ENCODE measurements at places on chromosomes 12 and 14.
A peak's percentile ranks its signal among the peaks of the same experiment; 100 is the strongest.

GRCh38 chr12:114221957-114222630, 183.8 kb downstream of the TBX5 start:
- no peak for DNase-seq

DNA sequence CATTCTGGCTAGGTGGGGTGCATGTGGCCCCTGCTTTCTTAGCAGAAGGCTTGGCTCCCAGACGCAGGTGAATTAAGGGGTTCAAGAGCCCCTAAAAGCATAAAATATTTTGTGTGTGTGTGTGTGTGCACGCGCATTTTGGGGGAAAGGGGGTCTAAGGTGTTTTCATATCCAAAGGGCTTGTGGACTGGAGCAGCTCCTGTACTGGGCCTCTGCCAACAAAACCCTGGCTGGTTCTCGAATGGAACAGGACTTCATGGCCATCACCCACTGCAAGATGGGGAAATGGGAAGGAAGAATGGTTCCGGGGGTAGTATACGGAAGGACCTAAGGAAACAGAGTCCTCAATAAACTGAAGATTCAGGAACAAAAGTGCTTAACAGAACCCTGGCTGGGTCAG, 3.9 kb upstream of the ATN1 start:
- no peak for DNase-seq

- DNase-seq = no peak
These were observed 200.2 kb upstream of the MYL2 start for GRCh38 chr12:111120578-111120977.

- no peak for DNase-seq
These were observed 8.1 kb upstream of the ADCY6 start for GRCh38 chr12:48796976-48797375.

DNA sequence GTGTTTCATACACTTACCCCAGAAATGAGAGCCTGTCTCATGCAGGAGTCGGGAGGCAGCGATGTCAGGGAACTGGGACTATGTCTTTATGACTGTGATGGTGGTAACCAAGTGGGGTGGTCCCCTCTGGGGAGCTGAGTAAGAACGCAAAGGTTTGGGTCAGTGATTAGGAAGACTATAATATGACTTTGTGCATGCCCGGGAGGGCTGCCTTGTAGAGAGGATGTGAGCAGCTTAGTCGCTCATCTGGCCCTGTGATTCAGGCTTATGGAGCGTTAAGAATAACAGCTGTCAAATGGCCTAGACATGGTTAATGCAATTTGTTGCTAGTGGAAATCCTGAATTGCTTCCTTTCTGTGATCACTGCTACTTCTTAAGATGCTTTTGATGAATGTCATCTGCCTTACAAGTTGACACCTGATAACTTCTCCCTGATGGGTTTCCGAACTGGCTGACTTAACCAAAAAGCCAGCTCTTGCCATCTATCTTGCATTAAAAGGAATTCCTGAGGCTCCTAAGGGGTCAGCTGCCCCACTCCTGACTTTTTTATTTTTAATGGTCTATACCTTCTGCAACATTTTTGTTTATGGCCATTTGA, 35.4 kb upstream of the AACS start:
- DNase-seq = no peak

DNA sequence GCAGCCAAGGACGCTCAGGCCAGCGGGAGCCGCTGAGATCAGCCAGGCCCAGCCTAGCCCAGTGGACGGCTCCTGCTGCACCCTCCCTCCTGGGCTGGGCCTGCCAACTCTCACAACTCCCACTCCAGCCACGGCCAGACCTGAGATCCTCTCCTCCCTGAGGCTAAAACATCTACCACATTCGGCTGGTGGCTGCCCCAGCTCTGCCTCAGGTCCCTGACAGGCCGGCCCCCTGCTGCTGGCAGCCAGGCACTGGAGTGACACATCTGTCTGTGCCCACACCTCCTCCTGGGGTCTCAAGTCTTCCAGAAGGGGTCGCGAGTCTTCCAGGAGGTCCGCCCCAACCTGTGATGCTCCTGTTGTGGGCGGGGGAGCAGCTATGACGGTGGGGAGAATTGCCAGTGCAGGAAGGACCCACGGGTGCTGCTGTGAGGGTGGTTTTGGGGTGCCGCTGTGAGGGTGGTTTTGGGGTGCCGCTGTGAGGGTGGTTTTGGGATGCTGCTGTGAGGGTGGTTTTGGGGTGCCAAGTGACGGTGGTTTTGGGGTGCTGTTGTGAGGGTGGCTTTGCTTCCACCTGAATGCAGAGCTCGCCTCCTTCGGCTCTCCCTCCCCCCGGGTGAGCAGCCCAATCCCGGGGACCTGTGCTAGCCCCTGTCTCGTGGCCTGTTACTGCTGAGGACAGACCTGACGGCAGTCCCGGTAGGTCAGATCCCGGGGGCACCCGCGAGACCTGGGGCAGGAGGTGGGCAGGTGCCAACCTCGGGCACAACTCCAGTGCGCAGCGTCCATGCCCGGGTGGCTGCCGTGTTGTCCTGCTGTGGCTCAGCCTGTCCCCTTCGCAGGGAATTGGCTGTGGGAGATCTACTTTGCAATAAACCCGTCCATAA, 27.5 kb upstream of the C14orf180 start:
- DNase-seq = no peak

- DNase-seq = no peak
These were observed 2.0 kb downstream of the SIX1 start for GRCh38 chr14:60647081-60647836.

DNA sequence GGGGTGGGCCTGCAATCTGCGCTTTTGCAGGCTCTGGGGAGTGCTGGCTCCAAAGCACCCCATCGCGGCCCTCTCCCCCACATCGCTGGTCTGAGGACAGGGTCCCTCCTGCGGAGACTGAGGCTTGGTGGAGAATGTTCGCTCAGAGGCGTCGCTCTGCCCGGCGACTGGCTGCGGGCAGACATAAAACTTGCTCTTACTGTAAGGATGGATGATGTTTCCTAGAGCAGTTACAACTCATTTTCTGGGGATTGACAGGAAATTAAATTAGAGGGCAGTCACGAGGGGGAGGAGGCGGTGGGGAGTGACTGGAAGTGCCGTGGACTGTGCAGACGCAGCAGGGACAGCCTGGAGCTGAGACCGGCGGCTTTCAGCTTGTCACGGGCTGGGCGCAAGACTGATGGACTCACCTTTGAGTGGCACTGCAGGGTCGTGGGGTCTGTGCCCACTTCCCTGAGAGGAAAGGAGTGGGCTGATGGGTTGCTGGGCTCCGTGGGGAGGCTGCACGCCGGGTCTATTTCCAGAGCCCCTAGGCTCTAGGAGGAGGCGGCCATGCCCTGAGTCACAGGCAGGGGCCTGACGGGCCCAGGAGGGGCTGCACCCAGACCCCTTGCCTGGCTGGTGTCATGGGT, 32.8 kb downstream of the NOC4L start:
- DNase-seq = no peak

- no peak for DNase-seq
These were observed 198.5 kb downstream of the SLC25A21 start for GRCh38 chr14:36973806-36974442.

- no peak for DNase-seq
These were observed 12.0 kb upstream of the TMTC1 start for GRCh38 chr12:29795715-29796114.

GRCh38 chr14:81371802-81372201, 28.3 kb downstream of the STON2 start:
- no peak for DNase-seq

- peak; percentile 85 for DNase-seq
These were observed at the start of gene MMP17 for GRCh38 chr12:131827961-131828534. TSS of gene MMP17 (plus strand) at chr12:131828393. CDS start at chr12:131828495, 102 bp downstream.

DNA sequence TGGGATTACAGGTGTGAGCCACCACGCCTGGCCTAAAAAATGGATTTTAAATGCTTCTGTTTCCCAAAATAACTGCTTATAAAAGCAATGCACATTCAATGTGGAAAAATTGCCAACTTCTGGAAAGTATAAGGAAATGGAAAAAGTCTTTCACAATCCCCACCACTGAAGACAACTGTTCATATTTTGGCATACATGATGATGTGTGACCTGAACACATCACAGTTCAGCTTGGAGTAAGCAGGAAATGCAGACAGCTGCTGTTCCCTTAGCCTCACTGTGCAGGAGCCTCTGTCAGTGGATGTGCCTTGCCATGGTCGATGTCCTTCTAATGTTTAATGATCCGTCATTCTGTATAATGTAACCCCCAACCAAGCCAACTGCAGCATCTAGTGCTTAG, 5.2 kb downstream of the MTERF2 start:
- no peak for DNase-seq

GRCh38 chr14:35196571-35196970, 74.2 kb downstream of the PRORP start:
- no peak for DNase-seq

DNA sequence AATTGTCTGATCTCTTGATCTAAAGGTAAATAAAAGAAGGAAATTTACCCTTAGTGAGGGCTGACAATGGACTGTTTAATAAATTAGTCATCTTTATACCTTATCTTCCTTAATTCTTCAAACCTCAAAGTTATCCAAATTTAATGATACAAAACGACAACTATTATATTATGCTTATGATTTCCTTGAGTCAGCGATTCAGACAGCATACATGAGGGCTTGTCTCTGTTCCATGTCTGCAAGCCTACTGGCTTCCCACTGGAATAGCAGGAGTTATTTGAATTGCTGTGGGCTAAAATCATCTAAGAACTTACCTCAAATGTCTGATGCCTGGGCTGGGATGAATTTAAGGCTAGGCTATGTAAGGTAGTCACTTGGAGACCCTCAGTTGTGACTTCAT, 197.2 kb upstream of the MDGA2 start:
- DNase-seq = peak; percentile 8

- DNase-seq = no peak
These were observed 7.5 kb downstream of the PTPN6 start for GRCh38 chr12:6958609-6959057.

GRCh38 chr12:47776471-47777143, 3.6 kb downstream of the SLC48A1 start:
- no peak for DNase-seq

GRCh38 chr14:76755610-76756370, 5.5 kb upstream of the VASH1 start:
- no peak for DNase-seq

DNA sequence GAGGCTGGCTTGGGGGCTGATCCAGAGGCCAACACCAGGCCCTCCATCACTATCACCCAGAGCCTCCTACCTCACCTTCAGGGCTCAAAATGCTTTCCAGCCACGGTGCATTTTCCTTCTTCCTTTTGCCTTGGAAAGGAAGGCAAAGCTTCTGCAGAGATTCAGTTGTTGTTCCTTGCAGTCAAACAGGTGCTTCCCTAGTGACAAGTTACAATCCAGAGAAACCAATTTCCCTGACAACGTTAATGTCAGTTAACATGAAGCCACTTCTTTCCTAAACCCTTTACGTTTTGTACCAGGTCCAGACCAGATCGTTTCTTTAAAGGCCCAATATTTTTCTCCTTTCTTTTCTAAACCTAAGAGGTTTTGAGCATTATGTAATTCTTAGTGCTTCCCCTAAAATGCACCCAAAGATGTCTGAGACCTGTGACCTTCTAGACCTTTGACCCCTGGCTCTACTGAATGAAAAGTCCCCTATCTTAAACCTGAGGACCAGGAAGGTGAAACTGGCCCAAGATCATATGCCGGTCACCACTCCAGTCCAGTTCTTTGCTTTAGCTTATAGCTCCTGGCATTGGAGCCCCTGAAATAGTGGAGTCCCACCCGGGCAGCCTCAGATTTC, 211.5 kb downstream of the SLC41A2 start:
- no peak for DNase-seq

DNA sequence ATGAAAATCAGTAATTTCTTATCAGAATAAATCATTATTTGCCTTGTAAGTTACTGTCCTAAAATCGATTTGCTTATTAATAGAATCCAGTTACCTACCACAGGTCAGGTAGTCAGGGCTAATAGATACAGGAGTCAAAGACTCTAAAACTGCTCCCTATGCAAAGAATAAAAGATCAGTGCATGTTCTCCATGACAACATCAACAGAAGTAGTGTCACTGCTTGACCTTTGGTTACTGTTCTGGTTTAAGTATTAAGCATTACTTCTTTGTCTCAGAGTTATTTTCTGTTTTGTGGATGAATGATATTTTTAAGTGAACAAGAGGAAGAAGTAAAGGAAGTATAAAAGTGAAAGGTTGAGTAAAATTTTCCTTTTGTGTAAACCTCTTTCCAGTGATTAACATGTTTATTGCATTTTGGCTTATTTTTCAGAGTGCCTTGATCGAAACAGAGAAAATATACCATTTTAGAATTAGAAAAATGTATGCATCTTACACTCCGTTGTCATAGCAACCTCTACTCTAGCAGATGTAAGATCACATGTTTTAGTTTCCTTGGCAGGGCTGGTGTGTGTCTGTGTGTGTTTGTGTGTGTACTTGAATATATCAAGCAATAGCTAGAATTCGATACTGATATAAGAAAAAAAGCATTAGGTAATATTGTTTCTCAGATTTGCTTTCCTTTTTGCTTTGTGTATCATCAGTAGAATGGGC, 44.7 kb downstream of the ABCD2 start:
- DNase-seq = no peak

DNA sequence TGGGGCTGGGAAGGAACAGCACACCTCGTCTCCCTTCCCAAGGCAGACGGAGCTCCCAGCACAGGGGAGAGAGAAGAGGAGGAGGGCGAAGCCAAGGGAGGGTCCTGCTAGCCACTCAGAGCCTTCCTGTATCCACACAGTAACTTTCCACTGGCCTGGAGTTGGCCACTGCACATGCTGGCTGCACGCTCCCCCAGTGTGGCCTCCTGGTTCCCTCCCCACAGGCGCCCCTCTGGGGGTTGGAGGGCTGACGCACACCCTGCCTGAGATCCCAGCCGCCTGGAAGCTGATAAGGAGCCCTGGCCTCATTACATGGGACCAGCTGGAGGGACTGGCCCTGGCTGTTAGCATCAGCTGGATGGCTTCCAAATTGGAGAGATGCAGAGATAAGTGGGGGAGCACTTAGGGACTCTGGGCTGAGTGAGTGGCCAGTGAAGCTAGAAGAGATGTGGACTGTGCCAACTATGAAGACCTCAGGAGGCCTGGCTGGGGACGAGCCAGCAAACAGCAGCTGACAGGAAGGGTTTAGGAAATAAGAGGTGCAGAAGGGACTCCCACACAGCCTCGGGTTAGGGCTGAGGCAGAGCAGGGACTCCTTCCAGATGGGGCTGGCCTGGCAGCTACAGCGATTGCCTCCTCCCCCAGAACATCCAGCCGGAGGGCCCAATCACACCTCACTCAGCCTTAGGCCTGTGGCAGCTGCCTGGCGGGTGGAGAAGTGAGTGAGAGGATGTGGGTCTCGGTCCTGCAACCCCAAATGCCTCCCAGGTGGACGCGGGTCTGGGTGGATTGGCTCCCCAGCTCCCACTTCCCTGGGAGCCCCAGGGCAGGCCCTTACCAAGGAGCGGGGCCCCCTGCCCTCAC, 26.3 kb upstream of the BCDIN3D start:
- peak; percentile 55 for DNase-seq

GRCh38 chr12:62909340-62909739, 25.6 kb downstream of the PPM1H start:
- DNase-seq = no peak

DNA sequence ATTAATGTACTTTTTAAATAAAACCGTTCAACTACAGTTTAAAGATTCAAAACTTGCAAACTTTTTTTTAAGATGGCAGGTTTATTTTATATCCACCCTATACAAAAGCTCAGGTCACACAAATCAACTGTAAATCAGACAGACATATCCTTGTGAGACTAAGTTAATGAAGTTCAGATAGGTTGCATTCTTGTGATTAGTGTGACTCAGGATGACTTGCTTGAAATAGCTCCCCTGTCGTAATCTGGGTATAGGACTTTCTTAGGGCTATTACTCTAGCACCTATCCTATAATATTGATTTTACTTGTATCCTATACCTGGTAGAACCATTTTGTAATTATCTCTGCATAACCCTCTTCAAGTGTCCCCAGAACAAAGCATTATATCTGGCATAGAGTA, 9.5 kb upstream of the PRKD1 start:
- DNase-seq = no peak

- peak; percentile 33 for DNase-seq
These were observed 102.1 kb downstream of the TMEM117 start for GRCh38 chr12:43937947-43938346.
